ENCODE measurements at places on chromosomes 16 and 17.

DNA sequence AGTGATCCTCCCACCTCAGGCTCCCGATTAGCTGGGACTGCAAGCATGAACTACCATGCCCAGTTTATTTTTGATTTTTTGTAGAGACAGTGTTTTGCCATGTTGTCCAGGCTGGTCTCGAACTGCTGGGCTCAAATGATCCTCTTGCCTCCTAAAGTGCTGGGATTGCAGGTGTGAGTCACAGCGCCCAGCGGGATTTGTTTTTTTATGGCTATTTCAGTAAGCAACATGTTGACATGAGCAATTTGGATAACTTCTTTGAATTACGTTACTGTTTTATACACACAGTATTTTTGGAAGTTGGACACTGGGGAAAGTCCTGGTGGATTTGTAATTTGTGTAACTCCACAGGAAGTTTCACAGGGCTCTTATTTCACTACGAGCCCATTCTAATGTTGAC is 18.5 kb upstream of the RHOT1 start:
- DNase-seq = no peak

DNA sequence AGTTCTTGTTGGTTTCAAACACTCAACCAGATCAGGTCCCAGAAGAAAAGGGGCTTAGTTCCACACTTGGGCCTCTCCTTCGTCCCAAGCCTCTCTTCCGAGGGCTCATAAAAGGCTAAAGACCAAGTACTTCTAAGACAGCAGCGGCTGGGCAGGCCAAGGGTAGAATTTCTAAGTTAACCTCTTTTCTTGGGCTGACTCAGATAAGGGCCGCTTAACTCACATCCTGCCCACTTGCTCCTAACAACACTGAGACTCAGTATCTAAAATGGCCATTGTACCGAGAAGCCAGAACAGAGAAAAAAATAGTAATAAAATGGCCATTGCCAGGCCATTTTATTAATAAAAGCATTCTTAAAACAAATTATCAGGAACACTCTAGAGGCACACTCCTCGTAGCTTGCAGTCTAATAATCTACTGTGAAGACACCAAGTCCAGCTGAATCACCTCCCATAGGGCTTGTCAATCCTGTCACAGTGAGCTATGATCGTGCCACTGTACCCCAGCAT is 42.1 kb downstream of the RANBP10 start:
- DNase-seq = no peak

GRCh38 chr16:67539271-67539670 is 10.6 kb downstream of the RIPOR1 start:
- no peak for DNase-seq

- DNase-seq = no peak
These were observed 129.8 kb downstream of the ZNF423 start for GRCh38 chr16:49726155-49726554.

DNA sequence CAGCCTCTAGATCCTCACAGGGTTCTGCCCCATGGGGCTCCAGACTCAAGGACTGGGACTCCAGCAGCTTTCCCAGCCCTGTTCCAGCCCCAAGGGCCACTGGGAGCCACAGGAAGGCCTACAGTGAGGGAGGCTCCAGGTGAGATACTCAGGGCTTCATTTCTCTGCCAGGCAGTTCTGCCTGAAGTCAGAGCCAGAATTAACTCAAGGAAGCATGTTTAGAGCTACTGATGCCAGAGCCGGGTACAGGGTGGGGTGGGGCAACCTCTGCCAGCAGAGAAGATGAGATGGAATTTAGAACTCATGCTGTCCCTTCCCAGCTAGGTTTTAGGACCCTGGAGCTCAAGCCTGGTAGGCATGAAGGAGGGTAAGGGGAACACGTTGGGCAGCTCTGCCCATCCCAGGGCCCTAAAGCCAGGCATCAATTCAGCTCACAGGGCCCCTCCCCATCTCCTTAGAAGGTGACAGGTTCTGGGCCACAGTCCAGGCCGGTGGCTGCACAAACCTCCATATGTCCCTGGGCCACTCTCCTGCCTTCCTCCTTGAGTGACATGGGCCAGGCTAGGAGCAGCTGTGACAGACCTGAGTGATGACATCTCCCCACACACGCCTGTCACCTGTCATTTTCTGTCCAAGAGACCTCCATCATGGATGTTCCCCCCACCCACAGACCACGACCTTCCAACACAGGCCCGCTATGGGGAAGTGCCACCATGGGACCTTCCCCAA is 24.5 kb upstream of the SPPL2C start:
- DNase-seq = no peak

GRCh38 chr17:77089124-77089490 is 51.7 kb upstream of the SEC14L1 start:
- no peak for DNase-seq
